Non-pigmented ciliary epithelial cell (primary cell): ENCODE measurements at places on chromosomes 5 and 9.

DNA sequence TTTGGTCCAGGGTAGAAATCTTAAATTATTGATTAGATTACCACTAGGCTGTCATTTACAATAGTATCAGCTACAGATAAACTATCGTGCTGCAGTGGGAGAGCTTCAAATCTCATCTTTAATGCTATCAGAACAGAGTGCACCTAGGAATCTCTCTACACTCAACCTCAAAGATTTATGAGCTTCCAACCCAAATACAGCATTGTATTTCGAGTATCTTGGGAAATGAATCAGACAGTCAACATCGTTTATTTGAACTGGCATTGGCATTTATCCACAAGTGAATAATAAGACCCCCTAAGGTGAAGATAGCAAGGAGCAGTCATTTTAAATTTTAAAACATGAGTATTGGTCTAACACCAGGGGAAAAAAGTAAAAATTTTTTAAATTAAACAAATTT lies 1203.2 kb downstream of the CDH12 start:
- no peak for DNase-seq

GRCh38 chr5:121350181-121350930 lies 501.3 kb upstream of the FTMT start:
- peak; percentile 9 for DNase-seq

- no peak for DNase-seq
Measured at GRCh38 chr5:54704825-54705224, 187.3 kb downstream of the SNX18 start.

DNA sequence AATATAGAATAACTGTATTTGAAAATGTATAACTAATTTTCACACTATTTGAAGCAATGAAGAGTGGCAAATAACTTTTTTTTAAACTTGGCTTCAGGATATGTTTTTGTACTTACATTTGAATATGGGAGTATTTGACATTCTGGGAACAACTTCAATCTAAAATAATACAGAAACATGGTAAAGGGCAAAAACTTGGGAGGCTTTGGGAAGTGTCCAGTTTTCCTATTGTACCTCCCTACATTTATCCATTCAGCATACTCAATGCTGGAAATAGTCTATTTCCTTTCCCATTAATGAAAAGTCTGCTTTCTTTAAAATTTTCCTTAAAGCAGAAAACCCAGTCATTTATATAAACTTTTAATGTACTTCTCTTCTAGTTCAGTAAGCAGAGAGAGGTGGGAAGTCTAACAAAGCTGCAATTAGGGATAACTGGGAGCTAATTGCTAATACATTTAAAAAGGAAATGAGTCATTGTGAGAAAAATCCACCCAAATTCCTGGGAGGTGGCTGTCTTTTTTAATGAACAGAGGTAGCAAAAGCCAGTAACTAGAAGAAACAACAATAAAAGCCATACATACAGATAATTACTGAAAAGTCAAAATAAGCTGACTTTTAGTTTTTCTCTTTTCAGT lies 128.8 kb downstream of the FBN2 start:
- no peak for DNase-seq

GRCh38 chr9:34240006-34240405 lies 61.2 kb downstream of the UBAP1 start:
- DNase-seq = no peak

- no peak for DNase-seq
Measured at GRCh38 chr9:92295827-92296258, 2.3 kb upstream of the IARS1 start.
